ENCODE measurements at places on chromosomes 11 and 22.

GRCh38 chr11:125551835-125552342 is 17.4 kb upstream of the EI24 start:
- DNase-seq, result no peak

DNA sequence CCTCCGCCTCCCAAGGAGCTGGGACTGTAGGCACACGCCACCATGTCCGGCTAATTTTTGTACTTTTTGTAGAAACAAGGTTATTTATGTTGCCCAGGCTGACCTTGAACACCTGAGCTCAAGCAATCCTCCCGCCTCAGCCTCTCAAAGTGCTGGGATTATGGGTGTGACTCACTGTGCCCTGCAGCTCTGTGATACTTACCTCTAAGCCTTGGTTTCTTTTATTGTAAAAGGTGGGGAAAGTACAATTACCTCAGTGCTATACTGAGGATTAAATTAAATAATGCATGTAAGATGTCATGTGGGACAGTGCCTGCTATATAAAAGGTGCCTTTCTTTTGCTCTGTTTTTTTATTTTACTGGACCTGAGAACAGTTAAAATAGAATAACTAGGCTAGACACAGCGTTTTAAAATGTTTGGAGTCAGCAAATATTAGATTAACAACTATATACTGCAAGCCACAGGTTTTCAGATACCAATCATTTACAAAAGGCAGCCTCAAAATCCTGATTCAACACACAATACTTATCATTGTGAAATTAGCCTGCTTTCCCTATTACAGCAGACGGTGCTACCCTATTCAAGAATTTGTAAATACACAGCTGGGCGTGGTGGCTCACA is 30.0 kb downstream of the PRR14L start:
- DNase-seq, result no peak

DNA sequence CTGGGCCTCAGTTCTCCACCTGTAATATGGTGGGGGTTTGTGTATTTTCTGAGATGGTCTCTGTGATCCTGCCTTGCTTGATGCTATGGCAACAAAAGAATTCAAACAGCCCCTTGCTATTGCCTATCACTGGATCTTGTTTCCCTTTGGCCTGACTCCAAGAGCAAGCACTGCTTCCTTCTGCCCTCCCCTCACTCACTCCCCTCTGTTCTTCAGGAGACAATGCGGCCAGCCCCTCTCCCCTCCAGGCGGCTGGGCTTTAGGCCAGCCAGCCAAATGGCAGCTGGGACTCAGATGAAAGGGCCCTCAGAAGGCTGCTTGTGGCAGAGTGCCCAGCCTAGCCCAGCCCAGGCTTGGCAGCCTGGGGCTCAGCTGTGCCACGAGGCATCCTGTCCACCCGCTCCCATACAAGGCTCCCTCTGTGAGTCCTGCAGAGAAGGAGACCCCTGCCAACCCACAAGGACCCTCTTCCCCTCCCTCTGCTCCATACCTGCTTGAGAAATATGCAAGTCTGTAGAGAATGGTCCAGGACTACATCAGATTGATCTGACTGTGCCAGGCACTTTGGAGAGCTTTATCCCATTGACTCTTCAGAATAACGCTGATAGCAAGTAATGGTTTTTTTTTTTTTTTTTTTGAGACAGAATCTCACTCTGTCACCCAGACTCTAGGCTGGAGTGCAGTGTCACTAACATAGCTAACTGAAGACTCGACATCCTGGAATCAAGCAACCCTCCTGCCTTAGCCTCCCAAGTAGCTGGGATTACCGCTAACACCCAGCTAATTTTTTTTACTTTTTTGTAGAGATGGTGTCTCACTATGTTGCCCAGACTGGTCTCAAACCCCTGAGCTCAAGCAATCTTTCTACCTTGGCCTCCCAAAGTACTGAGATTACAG is 7.6 kb upstream of the KCTD14 start:
- DNase-seq, result peak; percentile 99

DNA sequence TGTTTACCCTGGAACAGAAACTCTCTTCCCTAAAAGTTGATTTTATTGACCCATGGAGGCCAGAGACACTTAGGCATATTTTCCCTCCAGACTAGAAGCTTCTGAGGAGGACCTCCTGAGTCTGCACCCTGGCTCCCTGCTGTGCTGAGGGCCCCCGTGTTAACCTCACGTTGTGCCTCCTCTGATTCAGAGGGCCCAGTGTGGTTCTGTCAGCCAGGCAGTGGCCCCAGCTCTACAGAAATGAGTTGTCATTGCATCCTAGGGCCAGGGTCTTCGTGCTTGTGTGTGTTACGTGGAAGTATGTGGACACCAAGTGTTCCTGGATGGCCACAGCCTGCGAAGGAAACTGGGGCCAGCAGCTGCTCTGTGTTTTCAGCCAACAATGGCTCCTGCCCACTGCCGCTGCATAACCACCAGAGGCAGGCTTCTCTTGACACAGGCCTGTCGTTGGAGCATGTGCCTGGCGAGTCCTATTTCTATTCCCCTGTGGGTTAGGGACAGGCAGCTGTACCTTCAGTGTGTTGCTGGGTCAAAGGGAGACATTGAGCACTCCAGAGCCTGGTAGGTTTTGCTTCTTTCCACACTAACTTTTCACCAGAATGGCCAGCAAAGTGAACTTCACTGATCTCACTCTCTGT is 44.5 kb downstream of the MED15 start:
- DNase-seq, result no peak

DNA sequence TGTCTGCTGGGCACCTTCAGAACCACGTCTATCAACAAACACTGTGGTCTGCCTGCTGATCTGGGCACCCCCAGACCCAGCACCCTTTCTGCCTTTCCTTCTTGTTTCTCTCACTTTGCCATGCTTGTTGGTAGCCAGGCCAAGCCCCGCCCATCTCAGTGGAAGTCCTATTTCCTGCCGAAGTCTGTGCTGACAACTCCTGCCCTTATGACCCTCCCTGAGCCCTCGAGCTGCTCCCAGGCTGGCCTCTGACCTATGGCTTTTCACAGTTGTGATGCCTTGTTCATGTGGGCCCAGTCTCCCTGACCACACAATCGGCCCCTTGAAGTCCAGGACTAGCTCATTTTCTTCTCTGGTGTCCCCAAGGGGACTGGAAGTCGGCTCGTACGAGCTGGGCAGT is 132.1 kb downstream of the DSCAML1 start:
- no peak for DNase-seq

- DNase-seq, result no peak
Observed at GRCh38 chr11:66879583-66879982, 22.7 kb downstream of the LRFN4 start.

DNA sequence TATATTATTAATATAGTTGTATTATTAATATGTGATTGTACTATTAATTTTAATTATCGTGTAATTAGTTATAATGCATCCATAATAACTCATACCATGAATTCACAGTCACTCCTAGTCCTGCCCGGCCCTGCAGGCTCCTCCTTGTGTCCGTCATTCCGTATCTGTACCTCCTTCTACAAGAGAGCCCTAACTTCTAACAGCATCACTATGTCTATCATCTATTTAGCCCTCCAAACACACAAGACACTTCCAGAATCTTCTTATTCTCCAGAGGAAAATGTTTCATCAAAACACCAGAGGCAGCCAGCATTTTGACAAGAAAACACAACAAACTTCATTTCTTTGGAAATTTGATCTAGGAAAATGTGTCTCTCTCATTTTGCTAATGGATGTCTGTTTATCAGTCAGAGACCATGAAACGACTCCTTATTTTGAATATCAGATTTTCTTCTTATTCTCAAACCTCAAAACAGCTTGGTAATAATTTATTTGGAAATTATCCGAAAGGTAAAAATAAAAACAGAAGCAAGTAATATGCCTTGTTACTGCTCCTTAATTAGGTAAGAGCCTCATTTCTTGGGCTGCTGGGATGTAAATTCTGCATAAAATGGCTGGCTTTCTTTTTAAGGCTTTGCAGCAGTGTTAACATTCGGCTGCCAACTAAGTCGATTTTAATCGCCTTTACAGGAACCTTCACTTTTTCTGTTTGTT is 23.1 kb upstream of the SEPTIN5 start:
- DNase-seq, result no peak

DNA sequence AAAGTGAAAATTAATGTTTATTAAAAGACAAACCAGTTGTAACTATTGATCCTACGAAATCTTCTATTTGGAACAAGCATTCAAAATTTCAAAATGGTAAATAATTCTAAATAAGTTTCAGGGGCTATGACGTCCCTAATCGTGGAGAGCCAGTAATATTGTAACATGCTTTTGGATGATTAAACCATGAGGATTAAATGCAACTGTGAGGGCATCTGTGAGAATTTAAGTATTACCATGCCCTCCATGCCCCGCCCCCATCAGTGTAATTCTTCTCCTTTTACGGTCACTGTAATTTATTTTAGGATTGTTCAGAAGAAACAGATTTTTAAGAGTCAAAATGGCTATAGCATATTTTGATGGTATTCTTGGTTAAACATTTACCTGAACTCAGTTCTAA is 133.2 kb downstream of the APOL5 start:
- no peak for DNase-seq

DNA sequence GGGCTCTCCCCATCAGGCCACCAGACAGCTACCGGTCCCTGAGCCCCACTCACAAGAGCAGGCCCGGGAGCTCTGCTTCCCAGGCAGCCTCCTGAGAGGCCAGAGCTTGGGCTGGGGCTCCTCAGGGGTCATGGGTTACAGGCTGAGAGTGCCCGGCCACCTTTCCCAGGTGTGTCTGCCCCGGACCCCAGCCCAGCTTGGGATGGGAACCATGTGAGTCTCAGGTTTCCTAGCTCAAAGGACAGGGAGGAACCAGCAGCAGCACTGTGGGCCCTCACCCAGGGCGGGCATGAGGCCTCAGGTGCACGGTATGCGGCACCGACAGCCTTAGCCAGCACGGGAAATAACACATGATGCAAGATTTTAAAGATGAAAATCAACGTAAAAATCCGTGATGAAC is 90.1 kb downstream of the NECTIN1 start:
- no peak for DNase-seq

- no peak for DNase-seq
Observed at GRCh38 chr22:24104307-24105012, 76.8 kb upstream of the SUSD2 start.

GRCh38 chr11:65180877-65181568 is 705 bp upstream of the CAPN1 start:
- DNase-seq, result peak; percentile 56

- DNase-seq, result no peak
Observed at GRCh38 chr11:35163209-35163608, 24.2 kb downstream of the CD44 start.

DNA sequence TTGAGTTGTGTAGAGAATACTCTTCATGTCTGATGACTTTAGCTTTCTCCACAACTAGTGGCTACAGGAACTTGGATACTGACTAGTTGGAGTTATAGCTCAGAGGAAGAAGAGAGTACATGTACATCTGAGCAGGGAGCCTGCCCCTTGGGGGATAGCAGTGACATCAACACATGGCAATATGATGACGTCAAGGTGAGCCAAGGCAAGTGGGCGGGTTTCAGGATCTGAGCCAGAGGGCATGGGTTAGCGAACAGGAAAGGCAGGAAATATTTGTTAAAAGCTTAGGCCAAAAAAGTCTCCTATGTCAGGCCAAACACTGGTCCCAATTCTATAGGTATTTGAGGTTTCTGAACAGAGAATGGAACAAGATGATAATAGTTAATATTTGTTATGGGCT is 42.0 kb upstream of the HORMAD2 start:
- no peak for DNase-seq

- peak; percentile 29 for DNase-seq
Observed at GRCh38 chr11:13207665-13208594, 69.7 kb upstream of the BMAL1 start.

- no peak for DNase-seq
Observed at GRCh38 chr22:37161443-37161842, 11.7 kb upstream of the IL2RB start.

DNA sequence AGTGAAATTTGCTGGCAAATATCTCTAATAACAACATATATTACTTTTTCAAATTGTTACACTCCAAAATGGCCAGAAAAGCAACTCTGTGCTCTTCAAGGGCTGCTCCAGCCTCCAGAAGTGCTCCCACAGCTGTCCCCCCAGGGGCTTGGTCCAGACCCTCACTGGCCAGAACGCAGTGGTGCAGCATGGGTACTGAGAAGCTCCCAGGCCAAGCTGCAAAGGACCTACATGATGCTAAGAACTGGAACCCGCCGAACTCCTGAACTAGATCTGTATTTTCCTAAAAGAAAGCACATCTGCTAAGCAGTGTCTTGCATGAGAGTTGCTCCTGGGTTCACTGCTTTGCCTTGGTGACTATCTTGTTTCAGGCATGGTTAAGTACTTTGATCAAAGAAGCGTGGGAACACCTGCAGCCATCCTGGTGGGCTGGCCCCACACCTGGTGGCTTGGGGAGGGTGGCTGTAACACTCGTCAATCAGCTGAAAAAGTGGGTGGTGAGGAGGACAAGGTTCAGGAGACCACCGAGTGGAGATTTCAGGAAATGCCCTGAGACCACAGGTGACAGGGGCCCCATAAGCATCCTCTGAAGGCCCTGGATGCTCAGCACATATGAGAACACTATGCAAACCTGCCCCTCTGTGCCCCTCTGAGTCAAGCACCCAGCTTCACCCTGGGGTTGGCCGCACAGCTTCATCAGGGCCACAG is 72.7 kb upstream of the PITPNB start:
- DNase-seq, result no peak

DNA sequence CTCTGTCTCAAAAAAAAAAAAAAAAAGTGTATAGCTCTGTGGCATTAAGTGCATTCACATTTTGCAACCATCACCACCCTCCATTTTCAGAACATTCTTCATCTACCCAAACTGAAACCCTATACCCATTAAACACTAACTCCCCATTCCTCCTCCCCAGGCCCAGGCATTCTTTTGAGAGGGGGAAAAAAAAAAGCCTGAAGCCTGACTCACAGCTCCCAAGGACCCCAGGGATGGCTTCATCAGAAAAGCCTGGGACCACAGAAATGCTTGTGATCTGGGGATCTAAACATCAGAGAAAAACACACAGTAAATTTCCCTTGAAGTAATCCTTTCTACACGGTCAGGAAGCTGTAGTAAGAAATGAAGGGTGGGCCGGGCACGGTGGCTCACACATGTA is 10.7 kb upstream of the GTSE1 start:
- no peak for DNase-seq

GRCh38 chr11:34825670-34826383 is 90.4 kb downstream of the APIP start:
- DNase-seq, result no peak

- DNase-seq, result no peak
Observed at GRCh38 chr22:35418088-35418487, 18.1 kb downstream of the MCM5 start.

DNA sequence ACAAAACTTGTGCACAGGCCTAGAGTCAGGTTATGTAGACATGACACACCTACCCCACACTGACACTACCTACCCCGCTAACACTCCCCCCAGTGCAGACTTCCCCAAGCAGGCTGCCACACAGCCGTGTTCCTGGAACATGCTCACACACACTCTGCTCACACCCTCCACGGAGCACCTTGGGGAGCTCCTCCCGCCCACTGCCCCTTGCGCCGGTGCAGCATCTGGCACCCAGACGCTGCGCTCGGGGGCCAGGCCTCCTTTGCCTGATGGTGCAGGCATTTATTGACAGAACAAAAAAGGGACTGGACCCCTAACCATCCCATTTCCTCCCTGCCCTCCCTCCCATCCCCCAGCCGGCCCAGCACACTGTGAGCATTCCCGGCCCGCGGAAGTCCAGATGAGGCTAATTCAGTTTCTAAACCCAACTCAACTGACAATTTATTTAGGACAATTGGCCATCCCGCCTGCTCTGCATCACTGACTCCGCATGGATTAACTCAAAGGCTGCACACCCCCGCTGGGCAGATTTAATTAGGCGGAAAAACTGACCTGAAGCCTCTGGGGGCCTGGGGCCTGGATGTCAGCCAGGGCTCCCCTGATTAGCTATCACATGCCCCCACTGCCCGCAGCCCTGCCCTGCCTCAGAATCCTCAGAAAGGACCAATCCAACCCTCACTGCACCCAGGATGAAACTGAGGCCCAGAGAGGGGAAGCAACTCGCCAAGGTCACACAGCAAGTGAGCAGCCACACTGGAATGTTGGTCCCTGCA is 30.1 kb downstream of the KCNC1 start:
- DNase-seq, result peak; percentile 18

All from NCI-H2081 (cell line).